ENCODE measurements at places on chromosomes 4 and X. TPM values are rescaled to one million over a fixed set of nuclear protein-coding genes. Genes with fewer than 3 reads are reported as not detected.
A peak's percentile ranks its signal among the peaks of the same experiment; 100 is the strongest.

MAGEA9 gene
- total RNA-seq, result not detected

TLR6 gene
- 1.9 TPM for total RNA-seq

TMEM255A gene
- 6.7 TPM for total RNA-seq

CT55 gene
- not detected for total RNA-seq

STAP1 gene
- total RNA-seq, result 0.21 TPM

NEXMIF gene
- 2.5 TPM for total RNA-seq

FOXR2 gene
- not detected for total RNA-seq

TMPRSS11B gene
- total RNA-seq, result 84.9 TPM

DNA sequence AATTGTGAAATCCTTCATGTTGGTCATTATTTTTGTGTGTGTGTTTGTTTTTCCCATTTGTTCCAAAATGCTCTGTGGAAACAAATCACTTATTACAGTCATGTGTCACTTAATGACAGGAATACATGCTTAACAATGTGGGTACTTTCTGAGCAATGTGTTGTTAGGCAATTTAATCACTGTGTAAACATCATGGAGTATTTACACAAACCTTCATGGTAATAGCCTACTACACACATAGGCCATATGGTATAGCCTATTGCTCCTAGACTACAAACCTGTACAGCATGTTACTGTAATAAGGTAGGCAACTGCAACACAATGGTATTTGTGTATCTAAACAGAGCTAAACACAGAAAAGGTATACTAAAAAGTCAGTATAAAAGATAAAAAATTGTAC, 388.9 kb upstream of the PPP1R2C start:
- DNase-seq, result no peak

- DNase-seq, result no peak
Measured at GRCh38 chr4:97216046-97216445, 927.2 kb downstream of the STPG2 start.

DNA sequence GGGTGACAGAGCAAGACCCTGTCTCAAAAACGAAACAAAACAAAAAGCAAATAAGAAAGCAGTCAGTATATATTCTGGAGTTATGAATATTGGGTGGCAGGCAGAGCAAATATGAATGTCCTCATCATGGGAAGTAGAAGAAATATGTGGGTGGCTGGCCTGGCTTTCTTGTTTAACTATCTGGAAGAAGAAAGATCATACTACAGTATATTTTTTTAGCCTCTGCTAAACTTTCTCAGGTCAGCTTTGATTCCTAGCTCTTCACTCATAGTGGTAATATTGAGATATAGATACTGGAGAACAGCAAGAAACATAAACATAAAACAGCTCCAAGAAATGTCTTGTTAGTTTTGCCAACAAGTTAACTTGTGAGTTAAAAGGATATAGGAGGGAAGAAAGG, 192.5 kb downstream of the SOWAHB start:
- no peak for DNase-seq

- DNase-seq, result no peak
Measured at GRCh38 chrX:103608306-103608963, 672 bp downstream of the TCEAL3 start.

DNA sequence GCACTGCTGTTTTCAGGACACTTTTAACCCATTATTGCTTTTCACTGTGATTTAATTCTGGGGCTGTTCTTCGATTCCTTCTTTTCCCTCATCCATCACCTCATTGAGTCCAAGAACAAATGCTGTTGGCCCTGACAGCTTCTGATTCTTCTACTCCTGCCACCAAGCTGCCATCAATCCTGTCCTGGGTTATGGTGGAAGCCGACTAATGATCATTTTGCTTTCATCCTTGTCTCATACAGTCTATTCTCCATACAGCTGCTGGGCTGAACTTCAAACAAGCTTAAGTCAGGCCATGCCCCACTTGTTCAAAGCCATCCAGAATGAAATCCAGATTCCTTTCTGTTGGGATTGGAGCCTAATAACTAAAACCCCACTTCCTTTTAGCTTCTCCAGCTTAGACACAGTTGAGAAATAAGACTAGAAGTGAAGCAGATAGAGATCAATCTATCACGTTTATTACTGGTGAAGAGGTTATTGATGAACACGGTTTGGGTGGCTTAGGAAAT, 161.9 kb downstream of the STK32B start:
- peak; percentile 23 for DNase-seq

DNA sequence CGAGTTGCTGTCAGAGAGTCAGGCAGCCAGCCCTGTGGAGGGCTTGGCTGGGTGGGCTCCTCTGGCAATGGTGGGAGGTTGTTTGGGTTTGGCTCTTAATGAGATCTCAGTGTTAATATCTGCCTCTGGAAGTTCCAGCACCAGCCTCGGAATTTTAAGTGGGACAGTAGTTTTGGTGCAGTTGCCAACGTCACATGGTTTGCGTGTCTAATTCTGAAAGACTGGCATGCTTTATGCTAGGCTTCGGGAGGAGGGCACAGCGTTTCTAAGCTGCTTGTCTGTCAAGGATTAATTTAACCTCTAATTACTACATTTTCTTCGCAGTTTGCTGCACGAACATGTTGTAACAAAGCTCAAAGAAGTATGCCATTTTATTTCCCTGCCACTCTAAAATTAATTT, 9.2 kb downstream of the MAMLD1 start:
- peak; percentile 65 for DNase-seq

DNA sequence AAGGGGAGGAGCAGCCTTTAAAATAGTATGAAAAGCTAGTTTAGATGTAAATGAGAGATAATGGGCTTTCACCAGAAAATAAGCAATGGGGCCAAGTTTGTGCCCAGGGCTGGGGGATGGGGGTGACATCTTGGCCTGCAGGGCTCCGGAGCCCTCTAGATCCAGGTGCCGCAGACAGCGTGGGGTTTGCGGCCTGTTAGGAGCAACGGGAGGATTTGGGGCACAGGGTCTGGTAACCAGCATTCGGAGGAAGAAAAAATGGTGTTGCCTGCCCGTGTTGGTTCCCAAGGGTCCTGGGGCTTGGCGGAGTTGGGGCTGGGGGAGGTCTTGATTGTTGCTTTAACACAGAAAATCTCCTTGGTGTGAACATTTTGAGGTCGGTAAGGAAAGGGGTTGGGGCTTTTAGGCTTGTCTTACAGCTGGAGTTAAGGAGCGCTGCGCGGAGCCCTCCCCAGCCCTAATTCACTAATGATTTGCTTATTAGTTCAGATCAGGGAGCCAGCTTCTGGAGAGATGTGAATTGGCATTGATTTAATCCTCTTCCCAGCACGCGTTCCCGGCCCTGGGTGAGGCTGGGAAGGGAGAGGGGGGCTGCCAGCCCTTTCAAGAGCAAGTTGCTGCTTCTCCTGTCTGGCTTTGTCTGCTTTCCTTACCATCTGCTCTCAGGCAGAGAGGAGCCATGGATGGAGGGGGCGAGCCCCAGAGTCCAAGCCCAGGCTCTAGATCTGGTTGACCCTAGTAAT, 443.4 kb downstream of the BCOR start:
- DNase-seq, result peak; percentile 68

- DNase-seq, result no peak
Measured at GRCh38 chr4:111228874-111229273, 606.0 kb upstream of the PITX2 start.

- no peak for DNase-seq
Measured at GRCh38 chrX:38982370-38982769, 181.1 kb downstream of the MID1IP1 start.

DNA sequence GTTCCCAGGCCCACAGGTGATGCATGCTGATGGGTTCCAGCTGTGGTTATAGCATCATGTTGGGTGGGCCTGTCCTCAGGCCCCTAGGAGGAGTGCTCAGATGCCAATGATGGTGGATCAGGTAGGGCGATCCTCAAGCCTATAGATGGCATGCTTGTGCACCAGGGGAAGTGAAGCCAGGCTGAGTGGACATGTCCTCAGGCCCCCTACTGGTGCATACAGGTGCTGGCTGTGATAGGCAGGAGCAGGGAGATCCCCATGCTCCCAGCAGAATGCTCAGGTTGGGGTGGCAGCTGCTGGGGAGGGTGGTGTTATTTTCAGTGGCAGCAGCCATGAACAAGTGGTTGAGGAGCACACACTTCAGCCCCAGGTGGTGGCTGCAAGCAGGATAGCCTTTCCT, 96.0 kb downstream of the SMARCA1 start:
- no peak for DNase-seq

DNA sequence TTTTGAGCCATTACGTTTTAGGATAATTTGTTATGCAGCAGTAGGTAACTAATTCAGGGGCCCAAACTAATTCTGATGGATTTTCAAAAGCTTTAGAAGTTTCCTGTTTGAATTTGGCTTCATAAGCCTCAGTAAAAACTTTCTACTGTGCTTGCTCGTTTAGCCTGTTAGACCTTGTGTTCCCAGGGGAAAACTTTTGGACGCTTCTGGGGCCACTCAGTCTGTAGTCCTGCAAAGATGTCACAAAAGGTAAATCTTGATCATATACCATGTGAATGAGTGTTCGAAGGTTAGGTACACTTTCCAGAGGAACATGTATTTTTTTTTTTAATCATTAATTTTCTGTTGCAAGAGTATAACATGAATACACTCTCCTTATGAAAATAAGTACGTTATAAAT, 70.7 kb downstream of the SUPT20HL2 start:
- no peak for DNase-seq

GRCh38 chrX:30153175-30153880, 62.0 kb upstream of the MAGEB2 start:
- no peak for DNase-seq

DNA sequence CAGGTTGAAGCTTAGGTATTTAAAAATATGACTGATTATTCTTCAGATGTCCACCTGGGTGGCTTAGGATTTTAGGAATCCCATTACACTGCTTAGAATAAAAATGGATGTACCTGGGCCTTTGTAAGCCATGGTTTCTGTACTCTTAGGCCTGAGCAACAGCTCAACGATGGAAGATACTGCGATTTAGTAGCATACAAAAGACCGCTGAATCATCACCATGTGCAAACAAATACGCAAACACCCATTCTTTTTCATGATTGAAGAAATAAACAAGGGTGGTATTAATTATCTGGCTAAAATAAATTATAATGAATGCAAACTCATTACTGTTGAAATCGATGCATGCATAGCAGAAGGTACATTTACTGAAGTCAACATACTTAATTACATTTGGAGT, 188.9 kb downstream of the ZNF330 start:
- no peak for DNase-seq

DNA sequence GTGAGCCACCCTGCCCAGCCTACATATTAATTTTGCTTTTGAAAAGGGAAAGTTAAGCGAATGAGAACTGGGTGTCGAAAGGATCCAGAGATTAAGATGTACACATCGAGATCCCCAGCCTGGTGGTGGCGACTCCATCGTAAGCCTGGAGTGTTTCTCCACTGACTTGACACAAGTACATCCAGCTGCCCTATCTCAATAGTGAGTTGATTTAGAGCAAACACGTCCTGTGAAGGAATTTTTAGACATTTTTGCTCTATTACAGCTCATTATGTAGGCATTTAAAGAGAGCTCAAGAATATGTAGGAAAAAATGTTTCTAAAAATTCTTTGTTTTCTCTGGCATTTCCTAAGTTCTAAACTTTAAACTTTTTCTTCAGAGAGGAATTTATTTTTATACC, 11.7 kb upstream of the CLDN34 start:
- DNase-seq, result no peak

DNA sequence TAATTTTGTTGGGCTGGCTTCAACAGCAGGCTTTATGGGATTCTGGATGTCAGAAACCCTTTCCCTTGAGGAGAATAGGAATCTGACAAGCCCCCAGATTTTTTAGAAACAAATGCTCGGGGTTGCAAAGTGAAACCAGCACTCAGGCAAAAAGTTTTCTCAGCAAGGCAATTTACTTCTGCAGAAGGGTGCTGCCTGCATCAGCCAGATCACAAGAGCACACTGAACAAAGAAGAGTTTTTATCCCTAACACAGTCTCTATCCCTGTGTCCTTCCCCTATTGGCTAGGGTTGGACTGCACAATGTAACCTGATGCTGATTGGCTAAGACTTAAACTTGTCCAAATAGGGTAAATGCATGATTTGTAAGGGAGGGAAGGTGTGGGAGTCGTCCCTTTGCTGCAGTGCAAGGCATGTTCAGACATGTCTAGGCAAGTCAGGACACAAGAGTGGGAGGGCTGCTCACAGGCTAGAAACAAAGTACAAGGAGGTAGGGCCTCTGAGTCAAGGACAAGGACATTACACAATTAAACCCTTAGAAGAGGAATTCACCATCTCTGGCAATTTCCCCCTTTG, 175.8 kb downstream of the CCNG2 start:
- no peak for DNase-seq

- DNase-seq, result no peak
Measured at GRCh38 chrX:41542536-41542935, 95.4 kb downstream of the NYX start.

DNA sequence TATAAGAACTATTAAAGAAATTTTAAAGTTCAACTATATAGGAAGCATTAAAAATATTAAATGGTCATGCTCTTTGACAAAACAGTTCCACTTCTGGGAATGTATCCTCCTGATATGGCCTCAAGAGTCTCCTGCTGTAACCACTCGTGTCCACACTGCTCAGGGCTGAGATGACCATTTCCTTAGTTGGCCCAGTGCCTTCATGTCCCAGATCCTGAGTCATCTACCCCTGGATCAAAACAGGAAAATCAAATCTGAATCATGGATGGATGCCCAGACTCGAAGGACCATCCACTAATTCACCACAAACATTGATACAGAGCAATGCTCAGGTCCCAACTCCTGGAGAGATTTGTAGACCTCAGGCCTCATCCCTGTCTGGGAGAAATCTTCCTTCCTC, 44.7 kb downstream of the GPRASP3 start:
- no peak for DNase-seq

- no peak for DNase-seq
Measured at GRCh38 chrX:11446336-11446735, 153.1 kb downstream of the AMELX start.

Data from tongue (tissue), 3 donors.